Stimulated activated CD4-positive, alpha-beta T cell treated with anti-CD3 and anti-CD28 coated beads, Interleukin-2, amount 100 ng/mL, for 24 hours (primary cell): ENCODE measurements at places on chromosomes 5 and 9.

- DNase-seq = no peak
Observed at GRCh38 chr5:161085056-161085455, 233.0 kb upstream of the ATP10B start.

DNA sequence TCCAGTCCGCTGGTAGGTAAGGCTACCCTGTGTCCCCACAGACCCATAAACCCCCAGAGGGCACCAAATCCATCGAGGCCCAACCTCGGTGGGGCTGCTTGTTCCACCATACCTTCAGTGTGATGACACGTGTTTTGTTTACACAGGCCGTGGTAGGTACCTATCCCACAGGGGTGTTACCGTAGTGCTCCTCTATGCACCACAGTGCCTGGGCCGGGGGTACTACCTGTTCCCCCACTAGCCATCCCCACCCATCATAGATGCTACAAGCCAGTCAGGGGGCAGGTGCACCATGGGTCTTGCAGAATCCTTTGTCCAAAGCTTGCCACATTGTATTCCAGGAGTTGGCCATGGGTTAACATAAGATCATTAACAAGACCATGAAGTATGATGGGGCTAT, 796.2 kb downstream of the EFNA5 start:
- DNase-seq = no peak

- DNase-seq = no peak
Observed at GRCh38 chr5:127296321-127296720, 5.7 kb downstream of the MEGF10 start.

DNA sequence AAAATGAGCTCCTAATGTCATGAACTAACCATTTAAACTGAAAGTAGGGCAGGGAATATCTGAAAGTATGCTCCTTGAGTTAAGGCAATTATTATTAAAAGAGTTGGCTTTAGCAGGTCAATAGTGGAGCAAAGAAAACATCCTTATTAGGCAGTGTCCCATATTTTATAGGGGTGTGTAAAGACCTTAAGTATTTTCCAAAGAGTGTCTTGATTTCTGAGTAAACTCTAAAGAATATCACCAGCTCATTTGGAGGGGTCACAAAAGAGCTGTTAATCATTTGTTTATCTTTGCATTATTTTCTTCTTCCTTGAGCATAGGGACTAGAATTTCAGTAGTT, 109.3 kb downstream of the MUSK start:
- no peak for DNase-seq

DNA sequence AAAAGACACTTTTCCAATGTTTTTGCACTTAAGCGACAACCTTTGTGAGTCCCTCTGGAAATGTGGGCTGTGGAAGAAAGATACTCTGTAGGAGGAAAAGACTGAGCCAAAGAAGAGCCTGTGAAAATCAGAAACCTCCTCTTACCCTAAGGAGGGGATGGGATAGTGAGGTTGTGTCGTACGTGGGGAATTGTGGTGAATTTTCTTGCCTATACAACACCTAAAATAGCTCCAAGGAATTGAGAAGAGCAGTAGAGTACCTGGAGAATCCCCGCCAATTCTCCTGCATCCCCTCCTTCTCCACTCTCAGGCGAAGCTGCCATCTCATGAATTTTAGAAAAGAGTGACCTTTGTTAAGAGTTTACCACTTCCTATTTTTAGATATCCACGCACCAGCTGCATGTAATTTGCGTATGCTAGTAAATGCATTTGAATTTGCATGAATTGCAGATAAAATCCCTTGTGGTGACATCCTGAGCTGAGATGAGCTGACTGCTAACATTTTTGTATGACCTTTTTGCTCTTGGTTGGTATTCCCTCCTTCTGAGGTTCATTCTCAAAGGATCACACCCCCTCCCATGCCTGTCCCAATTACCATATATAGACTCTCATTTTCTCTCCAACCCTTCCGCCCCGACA, 147.2 kb downstream of the PCSK5 start:
- DNase-seq = no peak

GRCh38 chr5:173395257-173395932, 67.2 kb upstream of the STC2 start:
- no peak for DNase-seq

DNA sequence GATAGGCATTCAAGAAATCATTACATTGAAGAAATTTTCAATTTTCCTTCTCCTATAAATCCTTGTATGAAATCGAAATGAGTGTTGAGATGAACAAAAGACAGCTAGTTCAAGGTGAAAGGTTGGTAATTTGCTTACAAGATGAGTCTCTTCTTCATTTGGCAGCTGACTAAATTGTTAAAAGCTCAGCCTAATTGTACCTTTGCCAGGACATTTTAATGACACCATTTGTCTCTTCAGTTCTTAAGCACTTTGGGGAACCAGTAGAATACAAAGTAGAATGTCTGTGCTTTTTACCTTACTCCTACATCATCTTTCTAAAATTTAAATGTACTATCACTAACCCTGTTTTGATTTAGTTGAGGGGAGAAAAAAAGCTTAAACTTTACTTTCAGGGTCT, 59.4 kb downstream of the GRAMD2B start:
- DNase-seq = no peak

- no peak for DNase-seq
Observed at GRCh38 chr5:156401804-156402203, 74.8 kb downstream of the SGCD start.

- no peak for DNase-seq
Observed at GRCh38 chr5:81045389-81045807, 85.2 kb downstream of the RASGRF2 start.

DNA sequence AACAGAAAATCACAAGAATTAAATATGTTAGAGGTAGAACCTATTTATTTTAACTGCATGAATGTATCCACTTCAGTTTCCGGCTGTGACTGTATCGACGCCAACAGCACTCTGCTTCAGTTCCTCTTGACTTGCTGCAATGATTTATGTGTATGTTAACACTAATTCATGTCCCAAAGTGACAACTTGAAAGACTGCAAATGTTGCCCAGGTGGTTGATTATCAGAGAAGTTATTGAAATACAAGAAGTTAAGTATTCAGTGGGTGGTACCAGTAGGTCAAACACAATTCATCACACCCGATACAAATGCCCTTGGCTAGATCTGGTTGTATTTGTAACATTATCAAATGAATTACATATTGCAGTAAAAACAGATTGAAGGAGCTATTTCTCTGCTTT, 622.7 kb upstream of the CDH18 start:
- DNase-seq = no peak

GRCh38 chr5:32325062-32325461, 12.3 kb upstream of the MTMR12 start:
- DNase-seq = no peak

DNA sequence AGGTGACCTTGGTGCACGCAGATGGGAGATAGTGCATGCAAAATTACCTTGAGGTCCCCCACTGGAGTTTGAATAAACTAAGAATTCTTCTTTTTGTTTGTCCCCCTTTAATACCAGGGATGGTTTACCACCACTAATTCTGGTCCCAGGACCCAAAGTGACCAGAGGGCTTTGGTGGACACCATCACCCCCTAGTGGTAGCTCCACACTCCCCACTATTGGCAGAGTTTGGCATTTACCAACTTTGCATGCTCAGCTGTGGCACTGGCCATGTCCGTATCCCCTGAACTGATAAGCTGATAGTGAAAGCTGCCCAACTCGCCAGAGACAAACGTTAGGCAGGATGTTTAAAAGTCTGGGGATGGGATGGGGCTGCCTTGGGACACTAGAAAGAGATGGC, 3.3 kb downstream of the ASTN2 start:
- no peak for DNase-seq

DNA sequence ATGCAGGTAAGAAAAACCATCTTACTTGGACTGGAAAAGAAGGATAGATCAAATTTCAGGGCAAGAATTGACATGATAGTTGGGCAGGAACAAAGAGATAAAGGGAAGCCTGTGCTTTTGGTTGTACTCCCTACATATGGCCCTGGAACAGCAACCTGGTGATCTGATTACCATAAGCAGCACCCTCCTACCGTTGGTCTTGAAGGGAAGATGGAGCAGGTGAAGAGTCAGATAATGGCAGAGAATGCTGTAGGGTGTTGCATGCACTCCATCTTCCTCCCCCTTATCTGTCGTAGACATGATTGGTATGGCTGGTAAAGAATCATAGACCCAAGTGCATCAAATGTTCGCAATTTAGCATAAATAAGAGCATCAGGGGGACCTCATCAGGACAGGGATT, 4.7 kb downstream of the IRGM start:
- DNase-seq = no peak

DNA sequence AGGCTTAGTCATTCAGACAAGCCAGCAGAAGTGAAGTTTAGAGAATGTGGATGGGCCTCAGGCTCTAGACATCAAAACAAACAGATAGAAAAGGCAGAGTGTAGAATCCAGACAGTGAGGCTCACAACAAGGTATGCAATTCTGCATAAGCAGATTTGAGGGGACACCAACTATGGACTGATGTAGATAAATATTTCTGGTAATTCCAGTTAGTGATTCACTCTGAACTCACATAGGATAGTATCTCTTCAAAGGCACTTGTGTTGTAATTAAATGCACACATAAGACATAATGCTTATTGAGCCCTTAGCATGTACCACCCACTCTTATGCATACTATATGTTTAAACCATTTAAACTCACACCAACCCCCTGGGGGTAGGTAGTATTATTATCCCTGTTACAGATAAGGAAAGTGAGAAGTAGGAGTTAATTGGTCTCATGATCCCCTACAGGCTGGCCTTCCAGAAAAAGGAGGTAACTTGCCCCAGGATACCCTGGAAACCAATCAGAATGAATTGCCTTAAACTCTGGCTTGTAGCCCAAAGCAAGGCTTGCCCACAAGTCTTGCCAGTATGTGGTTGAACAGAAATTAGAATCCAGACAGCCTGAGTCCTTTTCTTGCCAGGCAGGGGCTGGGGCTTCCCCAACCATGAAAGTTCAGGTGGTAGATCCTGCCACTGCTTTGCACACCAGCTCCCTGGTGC, 39.5 kb upstream of the HSPB3 start:
- no peak for DNase-seq

GRCh38 chr5:181218795-181219124, 4.3 kb upstream of the TRIM41 start:
- no peak for DNase-seq

- DNase-seq = no peak
Observed at GRCh38 chr5:122004201-122004600, 42.4 kb downstream of the SRFBP1 start.

GRCh38 chr5:141512911-141513626, 24.2 kb downstream of the PCDHGC5 start:
- peak; percentile 49 for DNase-seq

GRCh38 chr5:102536323-102536928, 37.6 kb upstream of the SLCO6A1 start:
- no peak for DNase-seq

GRCh38 chr5:172453986-172454357, 353 bp downstream of the SH3PXD2B start:
- DNase-seq = no peak

DNA sequence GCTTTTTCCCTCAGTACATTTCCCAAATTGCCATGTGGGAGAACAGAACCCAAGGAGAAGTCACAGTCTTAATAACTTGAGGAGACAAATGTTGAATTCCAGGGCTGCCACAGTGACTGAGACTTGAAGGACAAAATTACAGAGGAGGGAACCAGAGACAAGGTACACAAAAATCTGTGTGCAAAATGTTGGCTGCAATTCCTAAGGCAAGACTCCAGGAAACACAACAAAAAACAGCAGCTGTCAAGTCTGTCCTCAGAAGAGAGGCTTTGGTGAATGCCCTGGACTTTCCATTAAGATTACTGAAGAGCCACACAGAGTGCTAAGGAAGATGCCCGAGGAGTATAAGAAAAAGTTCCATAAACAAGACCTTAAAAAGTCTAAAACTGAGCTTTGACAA, 21.1 kb downstream of the AP3B1 start:
- no peak for DNase-seq

DNA sequence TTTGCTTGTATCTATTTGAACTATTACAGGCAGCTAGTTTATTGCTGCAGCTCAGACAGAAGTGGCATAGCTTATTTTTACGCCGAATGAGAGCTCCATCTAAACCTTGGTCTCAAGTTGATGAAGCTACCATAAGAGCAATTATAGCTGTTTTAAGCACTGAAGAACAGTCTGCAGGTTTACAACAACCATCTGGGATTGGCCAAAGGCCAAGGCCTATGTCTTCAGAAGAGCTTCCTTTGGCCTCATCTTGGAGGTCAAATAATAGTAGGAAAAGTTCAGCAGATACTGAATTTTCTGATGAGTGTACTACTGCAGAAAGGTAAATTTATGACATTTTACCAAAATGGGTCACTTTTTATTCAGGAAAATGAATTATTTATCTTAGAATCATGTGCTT, 67.9 kb downstream of the YTHDC2 start:
- DNase-seq = no peak

DNA sequence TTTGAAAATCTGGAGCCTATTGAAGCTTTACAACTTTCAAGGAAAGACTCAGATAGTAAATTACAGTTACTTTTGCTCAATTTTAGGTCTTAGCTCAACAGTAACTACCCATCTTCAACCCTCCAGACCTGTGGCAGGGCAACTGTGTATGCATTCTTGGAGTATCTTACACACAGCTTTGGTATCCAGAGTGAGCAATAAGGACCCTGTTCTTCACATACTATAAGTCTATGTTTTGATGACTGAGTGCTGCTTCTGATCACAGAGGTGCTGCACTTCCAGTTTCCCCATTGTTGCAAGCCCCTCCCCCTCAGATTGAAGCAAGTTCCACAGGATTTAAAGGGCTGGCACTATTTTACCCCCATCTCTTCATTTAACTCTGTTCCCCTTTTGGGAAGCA, 737.4 kb upstream of the GRAMD2B start:
- DNase-seq = no peak

DNA sequence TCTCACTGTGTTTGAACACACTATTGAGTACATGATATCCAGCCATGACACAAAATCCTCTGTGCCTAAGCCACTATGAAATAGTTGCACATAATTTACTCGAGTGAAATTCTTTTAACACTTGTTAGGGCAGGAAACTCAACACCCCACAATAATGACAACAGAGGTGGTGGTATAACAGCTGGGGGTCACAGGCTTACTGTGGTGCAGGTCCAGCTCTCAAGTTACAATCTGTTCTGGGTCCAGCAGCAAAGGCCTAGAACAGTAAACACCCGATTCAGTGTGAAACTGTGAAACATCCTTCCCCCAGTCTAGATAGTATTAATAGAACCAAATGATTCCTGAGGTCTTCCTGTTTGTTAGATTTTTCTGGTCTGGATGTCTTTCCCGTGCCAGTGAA, 102.9 kb upstream of the APC start:
- no peak for DNase-seq

DNA sequence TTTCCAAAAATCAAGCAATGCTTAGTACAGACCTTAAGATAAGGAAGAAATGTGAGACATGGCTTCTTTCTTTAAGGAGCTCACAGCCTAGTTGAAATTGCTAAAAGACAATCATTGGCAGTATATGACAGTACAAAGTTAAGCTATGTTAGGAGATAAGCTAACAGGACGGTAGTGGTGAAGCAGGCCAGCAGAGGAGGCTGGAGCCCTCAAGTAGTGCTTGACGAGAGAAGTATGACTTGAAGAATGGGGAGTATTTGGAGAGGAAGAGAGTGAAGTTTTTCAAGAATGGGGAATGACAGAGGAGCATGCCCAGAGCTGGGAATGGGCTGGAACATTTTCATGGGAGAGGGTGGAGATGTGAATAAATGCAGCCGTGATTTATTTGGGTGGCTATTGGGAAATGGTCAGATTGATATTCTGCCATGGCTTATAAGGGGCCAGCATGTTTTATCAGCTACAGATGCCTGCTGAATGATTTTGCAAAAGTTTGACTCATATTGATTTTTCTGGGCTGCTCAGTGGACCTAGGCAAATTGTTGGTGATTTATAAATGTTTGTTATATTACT, 43.7 kb downstream of the LURAP1L start:
- no peak for DNase-seq

GRCh38 chr5:180563994-180564393, 27.3 kb downstream of the SCGB3A1 start:
- peak; percentile 20 for DNase-seq
